ENCODE measurements at places on chromosomes 13 and 19. TPM values are rescaled to one million over a fixed set of nuclear protein-coding genes. Genes with fewer than 3 reads are reported as not detected.

The MEDAG gene
- 1.0 TPM for polyA plus RNA-seq

The PRSS57 gene
- polyA plus RNA-seq, result not detected

The PROSER3 gene
- 2.8 TPM for polyA plus RNA-seq

The TSHZ3 gene
- polyA plus RNA-seq, result 1.7 TPM

The TBXA2R gene
- polyA plus RNA-seq, result 8.8 TPM

The PRRG2 gene
- 17.6 TPM for polyA plus RNA-seq

The RYR1 gene
- 0.69 TPM for polyA plus RNA-seq

GRCh38 chr19:18282788-18283141 lies 1.3 kb upstream of the JUND start:
- no peak for DNase-seq

DNA sequence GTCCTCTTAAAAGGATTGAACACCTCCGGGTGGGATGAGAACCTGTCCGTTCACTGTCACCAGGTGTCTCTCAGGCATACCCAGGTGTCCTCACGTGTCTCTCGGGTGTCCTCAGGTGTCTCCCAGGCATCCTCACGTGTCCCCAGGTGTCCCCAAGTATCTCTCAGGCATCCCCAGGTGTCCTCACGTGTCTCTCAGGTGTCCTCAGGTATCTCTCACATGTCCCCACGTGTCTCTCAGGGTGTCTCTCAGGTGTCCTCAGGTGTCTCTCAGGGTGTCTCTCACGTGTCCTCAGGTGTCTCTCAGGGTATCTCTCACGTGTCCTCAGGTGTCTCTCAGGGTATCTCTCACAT lies 33.8 kb downstream of the ATP4B start:
- no peak for DNase-seq

- no peak for DNase-seq
These were observed 8.7 kb downstream of the ACER1 start for GRCh38 chr19:6324757-6325156.

DNA sequence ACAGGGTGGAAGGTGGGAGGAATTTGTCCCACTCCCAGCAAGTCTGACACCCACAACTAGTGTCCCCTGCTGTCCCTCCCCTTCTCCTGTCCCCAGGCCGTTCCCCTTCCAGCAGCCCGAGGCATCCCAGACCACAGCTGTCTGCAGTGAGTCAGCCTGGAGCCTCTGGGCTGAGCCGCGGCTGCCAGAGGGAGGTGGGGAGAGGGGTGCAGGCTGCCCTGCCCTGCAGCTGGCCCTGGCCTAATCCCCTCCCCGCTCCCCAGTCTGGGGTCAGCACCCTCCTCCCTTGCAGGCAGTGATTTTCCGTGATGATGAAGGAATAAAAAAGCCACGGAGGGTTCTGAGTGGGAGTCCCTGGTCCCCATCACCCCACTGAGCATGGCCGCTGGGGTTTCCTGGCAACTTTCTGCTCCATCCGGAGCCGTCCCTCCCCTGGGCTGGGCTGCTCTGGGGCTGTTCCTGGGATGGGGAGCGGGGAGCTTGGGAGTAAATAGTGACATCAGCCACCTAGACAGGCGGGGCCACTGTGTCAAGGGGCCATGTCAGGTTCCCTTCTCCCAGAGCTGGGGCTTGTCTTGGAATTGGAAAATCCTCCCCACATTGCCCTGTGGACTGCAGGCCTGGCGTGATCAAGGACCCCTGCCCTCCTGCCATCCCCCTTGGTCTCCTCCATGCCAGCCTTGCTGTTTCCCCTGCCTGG lies 16.8 kb downstream of the SPC24 start:
- peak; percentile 96 for DNase-seq

- DNase-seq, result no peak
These were observed 4.3 kb upstream of the POSTN start for GRCh38 chr13:37602733-37603381.

DNA sequence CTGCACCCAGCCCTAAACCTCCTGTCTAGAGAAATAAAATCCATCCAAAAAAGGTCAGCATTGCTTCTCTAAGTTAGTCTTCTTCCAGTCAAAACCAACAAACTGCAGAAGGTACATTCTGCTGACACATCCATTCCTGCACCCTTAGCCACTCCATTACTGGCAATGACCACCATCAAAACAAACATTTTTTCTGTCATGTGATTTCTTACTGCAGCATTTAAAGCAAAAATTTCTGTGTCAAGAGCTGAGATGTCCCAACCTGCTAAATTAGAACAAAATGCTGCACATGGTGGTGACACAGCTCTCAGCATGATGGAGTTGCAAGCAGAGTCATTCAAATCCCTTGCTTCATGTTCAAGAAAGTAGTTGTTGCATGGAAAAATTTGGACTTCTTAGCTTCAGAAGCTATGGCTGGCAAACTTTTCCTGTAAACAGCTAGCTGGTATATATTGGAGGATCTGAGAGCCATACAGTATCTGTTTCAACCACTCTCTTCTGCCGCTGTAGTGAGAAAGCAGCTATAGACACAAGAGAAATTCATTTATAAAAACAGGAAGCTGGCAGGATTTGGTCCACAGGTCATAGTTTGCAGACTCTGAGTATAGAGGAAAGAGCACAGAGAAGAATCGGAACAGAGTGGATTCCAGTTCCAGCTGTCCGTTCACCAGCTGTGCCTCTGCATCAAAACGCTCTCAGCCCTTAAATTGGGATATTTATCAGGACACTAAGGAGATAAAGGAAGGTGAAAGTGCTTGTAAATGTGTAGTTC lies 17.4 kb downstream of the RUBCNL start:
- no peak for DNase-seq

- no peak for DNase-seq
These were observed 336.3 kb downstream of the HS6ST3 start for GRCh38 chr13:96426167-96426566.

- DNase-seq, result no peak
These were observed 45.5 kb upstream of the FREM2 start for GRCh38 chr13:38641164-38641948.

DNA sequence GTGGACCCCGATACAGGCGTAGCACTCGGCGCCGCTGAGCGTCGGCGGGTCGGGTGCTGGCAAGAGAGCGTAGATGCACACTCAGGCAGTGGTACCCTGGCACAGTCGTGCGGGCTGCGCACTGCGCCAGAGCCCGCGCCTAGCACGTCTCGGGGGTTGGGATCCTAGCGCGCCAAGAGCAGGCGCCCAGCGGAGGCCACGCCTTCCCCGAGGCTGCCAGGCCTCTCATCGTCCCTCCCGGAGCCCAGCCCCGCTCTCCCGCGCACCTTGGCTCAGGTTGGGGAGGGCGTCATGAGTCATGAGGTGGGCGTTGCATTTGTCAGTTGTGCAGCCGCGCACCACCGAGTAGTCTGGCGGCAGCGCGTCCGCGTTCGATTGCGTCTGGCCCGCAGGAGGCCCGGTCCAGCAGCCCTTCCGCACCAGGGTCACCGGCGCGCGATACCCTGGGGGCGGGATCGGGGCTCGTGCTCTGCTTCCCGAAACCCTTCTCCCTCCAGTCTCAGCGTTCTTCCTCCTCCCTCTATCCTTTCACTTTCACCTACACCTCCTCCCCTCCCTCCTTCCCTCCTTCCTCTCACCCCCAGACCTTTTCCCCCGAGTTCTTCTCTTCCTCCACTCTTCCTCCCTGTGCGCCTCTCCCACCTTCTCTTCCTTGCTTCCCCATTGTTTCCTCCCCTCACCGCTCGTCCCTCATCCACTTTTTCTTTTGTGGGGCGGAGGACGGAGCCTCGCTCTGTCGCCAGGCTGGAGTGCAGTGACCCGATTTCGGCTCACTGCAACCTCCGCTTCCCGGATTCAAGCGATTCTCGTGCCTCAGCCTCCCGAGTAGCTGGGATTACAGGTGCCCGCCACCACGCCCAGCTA lies 3.5 kb downstream of the LYPD5 start:
- peak; percentile 90 for DNase-seq

DNA sequence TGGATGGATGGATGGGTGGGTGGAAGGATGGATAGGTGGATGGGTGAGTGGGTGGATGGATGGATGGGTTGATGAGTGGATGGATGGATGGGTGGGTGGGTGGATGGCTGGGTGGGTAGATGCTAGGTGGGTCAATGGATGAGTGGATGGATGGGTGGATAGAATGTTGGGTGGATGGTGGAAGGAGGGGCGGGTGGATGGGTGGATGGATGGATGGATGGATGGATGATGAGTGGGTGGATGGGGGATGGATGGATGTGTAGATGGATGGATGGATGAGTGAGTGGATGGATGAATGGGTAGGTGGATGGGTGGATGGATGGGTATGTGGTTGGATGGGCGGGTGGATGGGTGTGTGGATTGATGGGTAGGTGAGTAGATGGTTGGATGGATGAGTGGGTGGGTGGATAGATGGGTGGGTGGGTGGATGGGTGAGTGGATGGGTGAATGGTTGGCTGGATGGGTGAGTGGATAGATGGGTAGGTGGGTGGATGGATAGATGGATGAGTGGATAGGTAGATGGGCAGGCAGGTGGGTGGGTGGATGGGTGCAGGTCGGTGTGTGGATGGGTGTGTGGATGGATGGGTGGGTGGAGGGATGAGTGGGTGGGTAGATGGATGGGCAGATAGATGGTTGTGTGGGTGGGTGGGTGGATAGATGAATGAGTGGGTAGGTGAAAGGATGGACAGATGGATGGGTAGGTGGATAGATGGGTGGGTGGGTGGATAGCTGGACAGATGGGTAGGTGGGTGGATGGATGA lies 4.4 kb upstream of the SHC2 start:
- DNase-seq, result no peak

GRCh38 chr19:19446655-19447437 lies 41.4 kb downstream of the GATAD2A start:
- DNase-seq, result no peak

DNA sequence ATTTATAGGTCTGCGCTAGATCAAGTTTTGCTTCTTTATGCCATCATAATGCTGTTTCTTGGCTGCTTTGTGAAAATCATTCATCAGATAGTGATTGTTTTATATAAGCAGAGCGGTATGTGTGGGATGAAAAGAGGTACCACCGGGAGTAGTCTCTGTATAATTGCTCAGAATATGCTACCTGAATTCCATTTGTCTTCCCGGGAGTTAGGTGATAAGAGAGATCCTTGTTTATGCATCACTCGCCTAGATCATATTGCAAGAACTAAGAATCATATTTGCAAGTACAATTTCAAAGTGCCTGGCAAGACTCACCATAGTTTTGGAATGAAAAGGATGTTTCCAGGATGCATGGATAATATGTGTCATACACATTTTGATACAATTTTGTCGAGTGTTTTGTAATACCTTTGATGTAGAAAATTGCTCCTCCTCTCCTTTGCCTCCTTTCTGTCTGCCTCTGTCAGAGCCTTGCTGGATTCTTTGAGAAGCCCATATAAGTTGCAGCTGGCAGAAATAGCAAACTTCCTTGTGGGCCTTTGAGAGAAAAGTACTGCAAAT lies 1306.0 kb upstream of the SLC10A2 start:
- no peak for DNase-seq

DNA sequence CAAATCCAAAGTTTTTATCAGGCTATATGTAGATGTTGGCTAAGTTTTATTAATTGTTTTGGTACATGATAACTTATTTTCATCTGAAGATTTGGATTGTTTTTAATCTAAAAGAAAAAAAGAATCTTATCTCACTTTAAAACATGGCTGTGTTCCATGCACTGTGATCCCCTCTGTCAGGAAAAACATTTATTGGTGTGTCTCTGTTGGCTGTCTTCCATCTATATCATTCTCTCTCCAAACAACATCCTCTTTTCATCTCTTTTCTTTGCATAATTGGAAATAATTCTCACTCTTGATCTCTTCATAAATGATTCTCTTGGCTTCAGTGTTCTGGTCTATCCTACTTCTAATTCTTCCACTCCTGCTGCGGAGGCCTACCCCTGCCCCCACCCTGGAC lies 4.2 kb downstream of the NALCN start:
- DNase-seq, result no peak

GRCh38 chr19:34806976-34807860 lies 34.2 kb upstream of the ZNF599 start:
- no peak for DNase-seq

DNA sequence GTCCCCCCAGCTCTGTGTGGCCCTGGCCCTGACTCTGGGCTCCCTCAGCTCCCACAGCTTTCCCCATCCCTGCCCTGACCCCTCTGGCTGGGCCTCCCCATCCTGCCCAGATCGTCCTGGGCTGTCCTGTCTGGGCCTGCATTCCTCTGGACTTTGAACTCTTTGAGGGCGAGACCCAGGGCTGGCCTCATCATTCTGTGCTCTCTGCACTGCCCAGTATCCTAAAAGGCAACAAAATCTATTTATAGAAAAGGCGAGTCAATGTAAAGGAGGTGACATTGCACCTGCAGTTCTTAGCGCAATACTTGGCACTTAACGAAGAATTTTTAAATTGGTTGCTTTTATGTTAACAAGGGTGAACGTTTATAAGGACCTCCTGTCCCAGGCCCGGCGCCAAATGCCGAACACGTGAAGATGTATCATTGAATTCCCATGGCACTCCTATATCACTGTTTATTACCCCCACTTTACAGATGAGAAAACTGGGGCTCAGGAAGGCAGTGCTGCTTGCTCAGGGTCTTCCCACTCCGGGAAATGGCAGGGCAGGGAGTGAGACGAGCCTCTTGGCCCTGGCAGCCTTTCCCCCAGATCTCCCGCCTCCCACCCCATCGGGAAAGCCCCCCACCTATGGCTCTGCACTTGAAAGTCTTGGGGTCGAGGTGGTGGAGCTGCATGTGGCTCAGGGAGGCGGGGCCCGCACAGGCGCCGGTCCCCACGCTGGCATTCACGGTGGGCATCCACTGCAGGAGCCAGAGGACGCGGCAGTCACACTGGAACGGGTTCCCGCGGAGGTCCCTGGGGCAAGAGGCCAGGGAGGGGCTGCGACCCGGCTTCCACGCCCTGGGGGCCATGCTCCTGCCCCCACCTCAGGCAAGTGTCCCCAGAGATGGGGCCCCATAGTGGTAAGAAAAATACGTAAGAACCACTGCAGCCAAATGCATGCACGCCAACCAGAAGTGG lies 3.8 kb downstream of the LGI4 start:
- no peak for DNase-seq

GRCh38 chr13:28636069-28636468 lies 22.9 kb upstream of the POMP start:
- DNase-seq, result no peak

Data from kidney (tissue), 22 donors.